ENCODE measurements at places on chromosomes 2 and 18.
A peak's percentile ranks its signal among the peaks of the same experiment; 100 is the strongest.

DNA sequence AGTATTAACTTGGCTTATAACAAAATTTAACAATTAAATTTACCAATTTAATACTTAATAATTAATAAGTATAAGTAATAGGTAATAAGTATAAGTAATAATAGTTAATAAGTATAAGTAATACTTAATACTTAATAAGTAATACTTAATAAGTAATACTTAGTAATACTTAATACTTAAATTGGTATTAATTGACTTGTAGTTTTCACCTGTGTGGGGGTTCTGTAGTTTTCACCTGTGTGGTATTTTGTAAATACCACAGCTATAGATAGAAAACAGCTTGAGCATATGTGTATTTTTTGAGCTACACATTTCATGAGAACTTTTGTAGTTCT is 55.4 kb downstream of the MAPRE2 start:
- no peak for DNase-seq

- DNase-seq: no peak
Observed at GRCh38 chr2:216491793-216492596, 6.6 kb upstream of the RPL37A start.

- DNase-seq: no peak
Observed at GRCh38 chr18:51739044-51739666, 541.7 kb upstream of the MEX3C start.

DNA sequence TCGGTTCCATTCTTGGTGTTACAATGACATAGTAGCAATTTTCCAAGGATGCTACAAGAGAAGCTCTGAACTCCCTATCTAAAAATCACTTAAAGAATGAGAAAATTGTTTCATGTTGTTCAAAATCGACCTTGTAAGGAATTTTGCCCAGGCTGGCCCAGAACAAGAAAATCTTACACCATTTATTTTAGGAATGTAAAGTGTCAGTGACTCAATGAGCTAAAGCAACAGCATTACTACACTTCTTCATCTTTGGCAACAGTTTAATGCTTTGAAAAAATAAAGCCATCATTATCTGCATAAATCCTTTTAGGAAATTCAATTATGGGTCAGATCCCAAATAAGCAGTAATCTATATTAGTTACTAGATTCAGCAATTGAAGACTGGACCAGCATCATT is 38.6 kb downstream of the SLC25A12 start:
- no peak for DNase-seq

- DNase-seq: no peak
Observed at GRCh38 chr2:151186011-151186410, 75.7 kb downstream of the RBM43 start.

DNA sequence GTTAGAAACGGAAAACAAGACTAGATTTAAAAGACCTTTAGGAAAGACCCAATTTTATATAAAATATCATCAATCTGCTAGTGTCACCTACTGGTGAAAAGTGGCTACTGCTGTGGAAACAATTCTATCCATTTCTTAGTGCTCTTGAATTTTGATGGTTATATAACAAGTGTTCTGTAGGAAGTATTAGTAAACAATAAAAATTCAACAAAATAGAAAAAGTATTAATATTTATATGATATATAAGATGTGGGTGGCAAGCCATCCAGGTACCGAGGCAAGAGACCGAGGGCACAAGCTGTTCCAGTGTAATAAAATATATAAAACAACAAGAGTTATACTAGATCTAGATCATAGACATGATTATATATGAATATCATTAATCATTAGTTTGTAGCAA is 6.2 kb upstream of the TMEM87B start:
- no peak for DNase-seq

GRCh38 chr18:52395146-52395852 is 55.3 kb downstream of the DCC start:
- DNase-seq: no peak

- DNase-seq: no peak
Observed at GRCh38 chr2:27261241-27261925, 1.5 kb downstream of the SLC30A3 start.

GRCh38 chr18:27861539-27861938 is 315.4 kb downstream of the CDH2 start:
- DNase-seq: no peak

- DNase-seq: no peak
Observed at GRCh38 chr2:144671695-144672455, 152.0 kb upstream of the ZEB2 start.

- DNase-seq: peak; percentile 58
Observed at GRCh38 chr2:105329561-105330495, at the start of gene TGFBRAP1. TGFBRAP1 (minus strand) TSS chr2:105329735; CDS start chr2:105308301, 21,434 bp downstream.

GRCh38 chr2:40279001-40279400 is 172.9 kb downstream of the SLC8A1 start:
- DNase-seq: no peak

DNA sequence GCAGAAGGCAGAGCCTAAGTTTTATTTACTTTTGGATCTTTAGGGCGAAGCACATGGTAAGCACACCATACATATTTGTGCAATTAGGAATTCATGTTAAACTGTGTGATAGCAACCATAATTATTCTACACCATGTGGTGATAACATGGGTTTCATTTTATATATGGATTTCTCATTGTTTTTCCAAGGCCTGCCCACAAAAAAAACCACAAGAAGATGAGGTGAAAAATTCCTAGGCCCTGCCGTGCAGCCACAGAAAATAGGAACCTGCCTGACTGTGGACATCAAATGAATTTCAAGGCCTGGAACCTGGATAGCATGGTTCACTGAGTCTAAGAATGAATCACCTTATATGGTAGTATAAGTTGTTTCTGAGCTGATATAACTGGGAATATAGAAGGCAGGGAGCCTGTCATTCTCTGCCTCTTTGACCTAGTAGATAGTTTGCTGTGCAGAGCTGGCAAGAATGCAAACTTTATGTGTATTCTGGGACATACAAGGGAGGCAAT is 22.4 kb upstream of the SSB start:
- no peak for DNase-seq

GRCh38 chr2:95296011-95296410 is 1.1 kb upstream of the KCNIP3 start:
- no peak for DNase-seq

DNA sequence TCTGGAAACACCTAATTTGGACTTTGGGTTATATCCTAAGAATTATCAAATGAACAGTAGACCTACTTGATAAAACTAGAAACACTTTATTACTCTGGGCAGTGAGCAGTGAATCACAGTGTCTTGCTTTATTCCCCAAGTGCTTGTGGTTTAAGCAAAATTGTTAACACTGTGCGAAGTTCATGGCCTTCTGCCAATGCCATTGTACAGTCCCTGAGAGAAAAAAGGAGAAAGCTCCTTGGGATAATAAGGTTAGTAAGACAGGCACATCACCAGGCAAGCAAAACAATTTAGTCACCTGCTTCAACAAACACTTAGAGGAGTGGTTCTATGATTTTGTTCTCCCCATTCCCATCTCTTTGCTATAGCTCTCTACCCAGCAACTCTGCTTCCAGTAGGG is 39.8 kb downstream of the ADCYAP1 start:
- no peak for DNase-seq

DNA sequence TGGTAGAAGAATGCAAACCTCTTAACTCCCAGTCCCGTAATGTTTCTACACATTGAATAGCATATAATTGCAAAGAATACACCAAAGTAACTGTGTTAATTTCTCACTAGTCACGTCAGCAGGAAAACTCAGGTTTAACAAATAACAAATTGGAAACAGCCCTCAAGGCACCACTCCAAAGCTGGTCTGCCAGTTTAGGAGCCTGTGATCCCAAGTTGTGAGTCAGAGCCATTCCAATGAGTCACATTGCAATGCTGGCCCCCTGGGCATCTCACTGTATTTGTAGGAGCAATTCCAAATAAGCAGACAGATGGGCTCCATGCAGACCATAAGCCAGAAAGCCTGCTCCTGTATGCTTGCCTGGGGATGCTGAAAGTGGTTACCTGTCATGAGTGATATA is 143.2 kb upstream of the SETBP1 start:
- no peak for DNase-seq

GRCh38 chr2:239596253-239596652 is 195.4 kb upstream of the HDAC4 start:
- no peak for DNase-seq

GRCh38 chr2:68917034-68917718 is 35.5 kb downstream of the GKN2 start:
- DNase-seq: no peak

DNA sequence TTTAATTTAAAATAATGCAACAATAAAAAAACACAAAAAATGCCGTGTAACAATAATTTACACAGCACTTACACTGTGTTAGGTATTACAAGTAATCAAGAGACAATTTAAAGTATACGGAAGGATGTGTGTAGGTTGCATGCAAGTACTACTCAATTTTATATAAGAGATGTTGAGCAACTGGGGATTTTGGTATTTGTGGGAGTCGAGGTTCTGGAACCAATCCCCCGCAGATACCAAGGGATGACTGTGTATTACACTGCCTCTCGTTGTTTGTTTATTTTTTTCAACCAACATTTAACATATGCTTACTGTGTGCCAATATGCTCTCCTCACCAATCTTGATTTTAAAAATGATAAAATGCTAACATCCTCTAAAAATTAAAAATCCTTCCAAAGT is 24.8 kb downstream of the MAP3K2 start:
- DNase-seq: no peak

GRCh38 chr2:84556190-84556589 is 39.9 kb downstream of the DNAH6 start:
- DNase-seq: no peak

- DNase-seq: no peak
Observed at GRCh38 chr2:218378053-218378452, 4.0 kb upstream of the SLC11A1 start.

GRCh38 chr2:106159866-106160785 is 34.0 kb downstream of the UXS1 start:
- DNase-seq: peak; percentile 21

GRCh38 chr2:156800781-156801361 is 364.7 kb downstream of the GPD2 start:
- DNase-seq: no peak

DNA sequence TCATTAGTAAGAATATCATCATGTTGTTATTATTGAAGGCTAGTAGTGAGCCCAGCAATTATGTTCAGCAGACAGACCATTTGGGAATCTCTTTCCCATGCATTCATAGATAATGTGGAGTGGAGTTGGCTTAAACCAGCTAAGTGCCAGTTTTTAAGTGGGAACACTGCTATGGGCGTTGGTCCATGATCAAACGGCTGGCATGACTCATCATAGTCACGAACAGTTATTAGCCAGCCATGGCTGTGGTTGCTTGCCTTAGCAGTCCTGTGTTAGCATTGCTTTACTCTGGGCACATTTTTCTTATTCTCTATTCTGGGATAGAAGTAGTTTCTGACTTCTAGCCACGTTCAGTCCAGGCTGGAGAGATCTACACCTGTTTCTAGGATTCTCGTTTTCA is 17.7 kb downstream of the EIF4E2 start:
- no peak for DNase-seq

DNA sequence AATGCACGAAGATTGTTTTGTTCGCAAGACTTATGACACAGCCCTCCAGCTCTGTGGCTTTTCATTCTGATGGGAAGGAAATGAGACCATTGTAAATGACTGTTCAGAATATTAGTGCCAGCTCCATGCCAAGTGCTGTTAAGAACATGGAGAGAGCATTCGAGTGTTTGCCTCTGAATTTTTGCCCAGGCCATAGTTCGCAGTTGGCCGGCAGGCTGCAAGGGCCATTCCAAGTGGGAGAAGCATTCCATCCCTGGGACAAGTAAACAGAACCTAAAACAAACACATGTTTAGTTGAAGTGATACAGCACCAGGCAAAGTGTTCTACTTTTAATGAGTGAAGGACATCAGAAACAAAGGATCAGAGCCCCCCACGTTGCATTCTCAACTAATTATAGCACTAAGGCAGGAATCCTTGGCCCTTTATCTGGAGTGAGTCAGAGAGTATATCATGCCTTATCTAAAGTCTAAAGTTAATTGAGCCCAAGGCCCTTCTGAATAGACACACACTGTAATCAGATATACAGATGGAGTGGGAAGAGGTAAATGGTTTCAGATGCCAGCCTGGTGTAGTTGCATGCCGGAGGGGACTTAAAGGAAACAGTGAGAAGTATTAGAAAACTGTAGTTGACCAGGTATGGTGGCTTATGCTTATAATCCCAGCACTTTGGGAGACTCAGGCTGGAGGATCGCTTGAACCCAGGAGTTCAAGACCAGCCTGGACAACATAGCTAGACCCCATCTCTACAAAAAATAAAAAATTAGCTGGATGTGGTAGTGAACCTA is 53.3 kb downstream of the NEDD4L start:
- no peak for DNase-seq

GRCh38 chr2:43265001-43265400 is 38.6 kb upstream of the ZFP36L2 start:
- DNase-seq: no peak

GRCh38 chr2:46146866-46147502 is 150.2 kb upstream of the EPAS1 start:
- no peak for DNase-seq

- DNase-seq: no peak
Observed at GRCh38 chr2:67797801-67798540, 264.8 kb downstream of the C1D start.

GRCh38 chr2:188303363-188304031 is 11.8 kb downstream of the GULP1 start:
- no peak for DNase-seq

- DNase-seq: no peak
Observed at GRCh38 chr2:230346921-230347533, 20.0 kb downstream of the SP140L start.

GRCh38 chr2:133589456-133589855 is 21.2 kb upstream of the NCKAP5 start:
- no peak for DNase-seq

GRCh38 chr18:28158083-28158581 is 18.8 kb downstream of the CDH2 start:
- no peak for DNase-seq

DNA sequence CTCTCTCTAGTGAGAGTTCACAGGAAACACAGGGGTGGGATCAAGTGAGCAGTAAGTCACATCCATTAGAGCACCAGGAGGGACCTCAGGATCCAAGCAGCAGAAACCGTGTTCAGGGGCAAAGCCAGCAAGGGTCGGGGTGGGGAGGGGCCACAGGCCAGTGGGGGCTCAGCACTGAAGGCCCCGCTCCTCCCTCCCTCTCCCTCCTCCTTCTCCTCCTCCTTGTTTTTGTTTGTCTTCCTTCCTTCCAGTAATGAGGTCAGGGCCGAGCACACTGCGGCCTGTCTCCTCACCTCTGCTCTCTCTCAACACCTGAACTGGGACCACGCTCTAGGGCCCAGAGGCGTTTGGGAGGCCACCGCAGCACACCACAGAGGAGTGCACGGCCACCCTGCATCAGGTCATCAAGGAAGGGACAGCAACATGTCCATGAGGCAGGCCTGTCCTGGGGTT is 20.9 kb downstream of the MTERF4 start:
- no peak for DNase-seq

Data from stimulated activated effector memory CD8-positive, alpha-beta T cell treated with anti-CD3 and anti-CD28 coated beads, Interleukin-12 subunit alpha, Interleukin-12 subunit beta, amount 100 ng/mL, for 72 hours (primary cell).